ENCODE measurements at places on chromosomes 6 and 20.
A peak's percentile ranks its signal among the peaks of the same experiment; 100 is the strongest.

DNA sequence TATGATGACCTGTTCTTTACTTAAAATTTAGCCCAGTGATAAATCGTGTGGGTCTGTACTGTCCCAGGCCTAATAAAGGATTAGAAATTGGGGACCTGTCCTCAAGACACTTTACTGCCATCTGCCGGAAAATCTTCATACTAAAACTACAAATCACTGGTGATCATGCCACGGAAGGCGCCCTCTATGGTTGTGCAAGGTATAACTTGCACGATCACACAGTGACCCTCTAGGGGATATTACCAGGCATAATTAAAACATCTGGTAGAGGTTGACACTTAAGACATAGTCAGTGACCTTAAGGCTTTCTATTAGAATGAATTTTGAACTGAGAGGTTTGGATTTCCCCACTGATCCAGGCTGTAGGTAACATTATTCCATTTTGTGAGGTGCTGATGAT, 172.6 kb downstream of the BMP2 start:
- no peak for DNase-seq

GRCh38 chr20:32231245-32231644, 23.6 kb downstream of the POFUT1 start:
- DNase-seq = no peak

GRCh38 chr6:5981126-5982026, 25.3 kb downstream of the NRN1 start:
- no peak for DNase-seq

- no peak for DNase-seq
Measured at GRCh38 chr6:56838965-56839364, 115.9 kb upstream of the BEND6 start.

- no peak for DNase-seq
Measured at GRCh38 chr6:99905209-99906106, 88.6 kb downstream of the MCHR2 start.

- no peak for DNase-seq
Measured at GRCh38 chr20:37362231-37362792, 16.4 kb downstream of the SRC start.

GRCh38 chr6:169234634-169235033, 19.0 kb downstream of the THBS2 start:
- DNase-seq = no peak

DNA sequence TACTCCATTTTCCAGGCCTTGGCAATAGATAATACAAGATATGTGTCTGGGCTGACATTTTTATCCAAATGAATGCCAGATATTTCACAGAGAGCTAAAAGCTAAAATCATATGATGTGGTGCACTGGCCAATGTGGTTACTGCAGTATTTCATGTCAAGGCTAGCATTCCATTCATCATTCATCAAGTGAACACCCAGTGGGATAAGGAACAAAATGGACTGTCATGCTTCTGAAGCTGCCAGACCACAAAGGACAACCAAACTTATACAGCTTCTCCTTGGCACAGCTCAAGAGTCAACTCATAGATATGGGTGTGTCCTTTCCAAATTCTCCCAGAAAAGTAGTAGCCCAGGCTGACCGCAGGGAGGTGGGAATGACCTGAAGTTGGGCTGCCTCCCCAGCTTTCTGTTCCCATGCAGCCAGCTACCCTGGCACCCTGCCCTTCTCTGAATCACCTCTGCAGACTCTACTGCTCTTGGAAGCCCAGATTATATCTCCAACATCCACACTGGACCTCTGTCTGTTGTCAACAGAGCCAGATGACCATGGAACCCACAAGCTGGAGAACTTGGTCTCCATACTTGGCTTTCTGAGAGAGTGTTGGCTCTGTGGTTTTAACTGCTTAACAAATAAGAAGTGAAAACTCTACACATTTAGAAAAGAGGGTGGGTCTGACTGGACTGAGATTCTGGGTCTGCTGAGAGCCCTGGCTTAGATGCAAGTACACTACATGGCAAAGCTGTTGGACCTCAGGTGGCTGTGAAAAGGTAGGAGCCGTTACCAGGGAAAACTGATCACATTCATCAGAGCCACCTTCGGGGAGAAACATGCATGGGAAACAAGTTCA, 122.8 kb downstream of the ALDH8A1 start:
- no peak for DNase-seq

GRCh38 chr6:347232-347631, 44.3 kb upstream of the IRF4 start:
- DNase-seq = no peak

DNA sequence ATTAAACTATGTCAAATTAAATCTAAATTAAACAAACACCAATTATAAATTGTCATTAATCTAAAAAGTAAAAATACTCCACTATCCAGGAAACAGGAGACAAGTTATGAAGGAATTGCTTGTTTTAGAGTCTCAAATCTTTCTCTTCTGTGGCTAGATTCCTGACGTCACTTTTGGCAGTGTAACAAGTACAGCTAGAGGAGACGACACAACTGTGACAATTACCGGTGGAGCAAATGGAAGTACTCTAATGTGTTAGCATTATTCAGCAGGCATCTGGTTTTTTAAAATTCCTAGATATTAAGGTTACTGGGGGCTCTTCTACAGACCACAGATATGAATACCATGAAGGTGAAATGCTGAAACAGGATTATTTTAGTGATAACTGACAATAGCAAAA, 1042.7 kb downstream of the EPHA7 start:
- DNase-seq = no peak

- DNase-seq = no peak
Measured at GRCh38 chr6:137944793-137945498, 77.9 kb downstream of the TNFAIP3 start.

- DNase-seq = no peak
Measured at GRCh38 chr6:168289571-168289962, 30.0 kb downstream of the DACT2 start.

DNA sequence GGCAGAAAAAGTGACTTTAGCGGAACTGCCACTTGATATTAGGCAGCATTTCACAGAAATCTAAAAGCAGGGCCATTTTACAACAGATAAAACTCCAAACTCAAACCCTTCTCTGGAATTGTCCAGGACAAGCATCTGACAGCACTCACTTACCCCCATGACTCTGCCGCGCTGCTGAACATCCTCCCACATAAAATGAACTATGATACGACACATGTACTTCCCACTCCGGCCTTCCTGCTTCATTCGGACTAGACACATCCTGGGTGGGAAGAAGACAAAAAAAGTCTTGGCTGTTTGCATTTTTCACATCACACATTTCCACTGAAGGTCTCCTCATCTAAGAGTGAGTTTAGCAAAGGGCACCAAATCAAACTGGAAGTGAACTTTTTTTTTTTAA, 54.8 kb upstream of the FAM83C start:
- DNase-seq = no peak

GRCh38 chr6:41602422-41602743, 35.9 kb upstream of the MDFI start:
- DNase-seq = no peak

- no peak for DNase-seq
Measured at GRCh38 chr6:9647599-9647998, 767.3 kb downstream of the TFAP2A start.

DNA sequence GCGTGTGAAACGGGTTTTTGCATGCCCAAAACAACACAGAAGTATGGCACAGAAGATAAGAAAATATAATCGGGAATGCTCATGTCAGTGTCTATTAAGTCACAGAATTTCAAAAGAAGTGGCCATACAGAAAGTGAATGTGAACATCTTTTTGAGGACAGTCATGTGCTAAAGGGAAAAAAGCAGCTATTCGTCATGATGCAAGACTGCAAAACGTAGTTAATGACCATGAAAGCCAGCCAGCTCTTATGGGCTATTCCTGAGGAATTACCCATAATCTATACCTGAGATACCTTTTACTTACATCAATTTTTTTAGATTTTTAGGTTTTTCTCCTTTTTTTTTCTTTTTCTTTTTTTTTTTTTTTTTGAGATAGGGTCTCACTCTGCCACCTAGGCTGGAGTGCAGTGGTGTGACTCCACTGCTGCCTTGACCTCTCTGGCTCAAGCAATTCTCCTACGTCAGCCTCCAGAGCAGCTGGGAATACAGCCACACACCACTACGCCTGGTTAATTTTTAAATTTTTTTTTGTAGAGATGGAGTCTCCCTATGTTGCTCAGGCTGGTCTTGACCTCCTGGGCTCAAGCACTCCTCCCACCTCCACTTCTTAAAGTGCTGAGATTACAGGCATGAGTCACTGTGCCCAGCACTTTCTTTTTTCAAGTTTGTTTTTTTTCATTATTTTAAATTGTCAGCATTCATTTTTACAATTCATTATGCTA, 18.1 kb upstream of the ZBP1 start:
- no peak for DNase-seq

- no peak for DNase-seq
Measured at GRCh38 chr6:118603372-118603771, 48.0 kb downstream of the CEP85L start.

DNA sequence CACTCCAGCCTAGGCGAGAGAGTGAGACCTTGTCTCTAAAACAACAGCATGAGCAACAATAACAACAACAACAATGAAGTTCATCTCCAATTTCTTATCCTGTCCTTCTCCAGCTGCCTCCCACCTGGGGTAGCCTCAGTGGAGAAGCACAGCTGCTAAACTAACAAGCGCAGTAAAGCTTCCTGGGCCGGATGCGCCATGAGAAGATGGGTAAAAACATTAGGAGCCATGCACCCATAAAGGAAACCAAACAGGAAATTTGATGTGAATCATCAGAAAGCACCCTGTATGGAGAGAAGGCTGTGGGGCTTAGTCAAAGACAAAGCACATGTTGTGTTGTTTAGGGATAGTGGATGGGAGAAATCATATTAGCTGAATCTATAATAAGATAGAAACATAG, 61.1 kb upstream of the CCN6 start:
- DNase-seq = peak; percentile 53

- no peak for DNase-seq
Measured at GRCh38 chr20:34570859-34571306, 12.4 kb downstream of the MAP1LC3A start.

GRCh38 chr20:38221119-38221589, 39.4 kb downstream of the KIAA1755 start:
- peak; percentile 49 for DNase-seq

DNA sequence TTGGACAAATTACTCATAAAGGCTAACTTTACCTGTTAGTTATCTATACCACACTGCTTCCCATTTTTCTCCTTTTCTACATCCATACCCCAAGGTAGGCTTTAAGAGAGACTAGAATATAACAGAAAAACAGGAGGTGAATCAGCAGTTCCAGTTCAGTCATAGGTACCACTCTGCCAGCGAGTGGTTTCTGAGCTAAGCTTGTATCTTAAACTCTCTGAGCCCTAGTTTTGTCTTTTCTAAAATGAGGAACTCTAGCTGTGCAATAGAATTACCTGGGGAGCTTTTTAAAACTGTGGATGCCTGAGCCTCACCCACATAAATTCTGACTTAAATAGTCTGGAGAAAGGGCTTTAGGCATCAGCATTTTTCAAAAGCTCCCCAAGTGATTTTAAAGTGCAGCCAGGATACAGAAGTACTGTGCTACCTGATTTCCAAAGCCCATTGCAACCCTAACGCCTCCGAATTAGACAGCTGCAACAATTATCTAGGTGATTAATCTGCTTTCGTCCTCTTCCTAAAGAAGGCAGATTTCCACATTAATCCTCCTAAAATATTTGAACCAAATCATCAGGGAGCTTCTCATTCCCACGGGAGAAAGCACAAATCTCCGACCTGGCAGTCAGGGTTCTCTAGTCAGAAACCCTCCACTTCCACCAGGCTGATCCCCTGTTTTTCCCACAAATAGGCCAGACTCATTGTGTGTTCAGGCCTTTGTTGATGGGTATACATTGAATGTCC, 37.4 kb upstream of the RPL7L1 start:
- no peak for DNase-seq

DNA sequence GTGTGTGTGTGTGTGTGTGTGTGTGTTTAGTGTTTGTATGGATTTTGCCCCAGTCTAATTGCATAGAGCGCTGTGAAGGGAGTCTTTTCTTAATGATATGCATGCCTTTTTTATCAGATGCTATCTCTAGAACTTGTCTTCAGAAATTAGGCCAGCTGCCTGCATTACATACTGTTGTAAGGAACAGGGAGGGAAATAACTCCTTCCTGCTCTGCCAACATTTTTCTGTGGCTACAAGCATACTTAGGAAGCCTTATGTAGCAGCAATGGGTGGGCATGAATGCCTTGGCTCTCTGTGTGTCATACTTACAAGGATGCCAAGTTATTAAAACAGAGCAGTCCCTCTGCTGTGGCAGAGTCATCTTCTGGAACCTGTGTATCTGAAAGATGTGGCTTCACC, 8.0 kb upstream of the COL21A1 start:
- DNase-seq = no peak

DNA sequence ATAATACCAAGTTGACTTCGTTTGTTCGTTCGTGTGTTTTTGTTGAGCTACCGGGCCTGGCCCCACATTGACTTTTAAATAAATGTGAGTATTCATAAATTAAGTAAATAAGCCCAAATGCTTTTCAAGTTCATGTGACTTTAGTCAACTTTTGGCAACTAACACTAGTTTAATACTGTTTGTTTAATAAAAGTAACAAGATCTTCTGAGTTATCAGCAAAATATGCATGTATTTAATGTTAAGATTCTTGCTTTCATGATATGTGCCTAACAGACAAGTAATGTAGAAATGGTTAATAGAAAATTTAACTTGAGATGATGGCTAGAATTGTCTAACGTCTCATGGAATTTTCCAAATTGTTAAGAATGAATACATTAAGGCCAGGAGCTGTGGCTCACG, 38.7 kb upstream of the ECI2 start:
- DNase-seq = no peak

GRCh38 chr6:158500016-158500735, 59.7 kb upstream of the TMEM181 start:
- DNase-seq = no peak

GRCh38 chr6:77633471-77633870, 19.4 kb upstream of the MEI4 start:
- no peak for DNase-seq

- DNase-seq = no peak
Measured at GRCh38 chr20:34190679-34191090, 50.5 kb upstream of the ASIP start.

GRCh38 chr6:20338156-20338555, 63.5 kb upstream of the E2F3 start:
- DNase-seq = no peak

- DNase-seq = no peak
Measured at GRCh38 chr6:163468738-163469137, 54.2 kb downstream of the QKI start.

DNA sequence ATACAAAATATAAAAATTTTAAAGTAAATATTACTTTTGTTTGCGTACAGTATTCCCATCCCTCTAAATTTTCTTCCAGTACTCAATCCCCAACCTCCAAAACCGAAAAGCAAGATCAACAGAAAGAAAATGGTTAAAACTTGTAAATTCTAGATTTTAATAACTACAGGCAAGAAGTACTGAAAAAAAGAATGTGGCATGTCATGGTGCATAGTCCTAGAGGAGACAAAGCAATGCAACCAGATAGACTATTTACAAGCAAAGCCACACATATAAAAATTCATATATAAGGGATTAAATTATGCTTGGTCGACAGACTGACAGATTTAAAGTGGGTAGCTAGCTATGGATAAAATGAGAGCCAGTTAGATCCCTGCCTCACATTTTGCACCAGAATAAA, 56.5 kb upstream of the HFE start:
- no peak for DNase-seq
